ENCODE measurements at places on chromosomes 12 and 14.

- no peak for DNase-seq
These were observed 170.0 kb upstream of the SLC16A7 start for GRCh38 chr12:59425798-59426197.

GRCh38 chr12:53601296-53601847 lies 24.8 kb downstream of the ATF7 start:
- no peak for DNase-seq

DNA sequence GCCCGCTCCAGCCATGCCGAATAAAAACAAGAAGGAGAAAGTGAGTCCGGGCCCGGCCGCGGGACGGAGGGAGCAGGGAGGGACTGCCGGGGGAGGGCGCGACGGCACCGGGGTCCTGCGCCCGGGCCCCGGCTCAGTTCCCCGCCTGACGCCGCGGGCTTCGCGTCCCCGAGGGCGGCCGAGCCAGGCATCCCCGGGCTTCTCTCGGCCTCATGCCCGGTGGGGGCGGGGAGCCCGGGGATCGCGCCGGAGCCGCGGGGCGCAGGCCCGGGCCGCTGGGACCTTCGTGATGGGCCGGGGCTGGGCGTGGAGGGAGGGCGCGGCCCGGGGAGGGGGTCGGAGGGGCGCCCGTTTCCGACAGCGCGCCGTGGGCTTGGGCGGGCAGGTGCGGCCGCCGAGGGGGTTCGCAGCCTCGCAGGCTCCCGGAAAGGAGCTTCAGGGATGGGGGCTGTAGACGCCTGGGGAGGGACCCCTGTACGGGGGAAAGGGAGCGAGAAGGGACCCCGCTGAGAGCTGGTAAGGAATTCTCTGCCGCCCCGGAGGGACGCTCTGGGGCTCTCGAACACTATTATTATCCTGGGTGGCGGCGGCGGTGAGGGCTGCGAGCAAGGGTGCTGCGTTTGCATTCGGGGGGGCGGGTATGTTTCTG lies 496 bp downstream of the PPP2R5C start:
- DNase-seq: no peak

DNA sequence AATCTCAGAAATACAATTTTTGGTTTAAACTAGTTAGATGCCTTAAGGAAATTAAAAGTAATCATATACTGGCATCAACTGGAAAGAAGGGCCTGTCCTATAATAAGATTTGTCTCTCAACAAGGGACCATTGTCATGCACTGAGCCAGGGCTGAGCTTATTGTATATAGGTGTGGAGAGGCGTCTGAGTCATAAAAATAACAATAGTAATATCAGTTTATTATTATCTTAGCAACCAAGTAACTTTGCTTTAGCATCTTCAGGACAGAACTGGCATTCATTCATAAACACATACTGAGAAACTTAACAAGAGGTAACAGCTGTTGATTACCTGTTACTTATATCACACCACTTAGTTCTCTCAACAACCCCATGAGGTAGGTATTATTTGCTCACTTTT lies 7.1 kb downstream of the KRT75 start:
- DNase-seq: no peak

GRCh38 chr12:7948589-7949260 lies 12.7 kb upstream of the SLC2A3 start:
- DNase-seq: no peak

GRCh38 chr14:99256483-99256874 lies 15.5 kb downstream of the BCL11B start:
- DNase-seq: no peak

DNA sequence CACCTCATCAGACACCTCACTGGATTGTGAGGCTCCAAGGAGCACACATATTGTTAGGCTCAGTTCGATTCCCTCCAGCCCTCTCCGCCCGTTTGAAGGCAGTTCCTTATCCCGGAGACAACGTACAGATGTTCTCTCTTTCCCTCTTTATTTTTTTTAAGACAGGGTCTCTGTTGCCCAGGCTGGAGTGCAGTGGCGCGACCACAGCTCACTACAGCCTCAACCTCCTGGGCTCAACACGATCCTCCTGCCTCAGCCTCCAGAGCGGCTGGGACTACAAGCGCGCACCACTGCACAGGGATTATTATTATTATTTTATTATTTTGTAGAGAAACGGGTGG lies 718 bp upstream of the TROAP start:
- DNase-seq: no peak

DNA sequence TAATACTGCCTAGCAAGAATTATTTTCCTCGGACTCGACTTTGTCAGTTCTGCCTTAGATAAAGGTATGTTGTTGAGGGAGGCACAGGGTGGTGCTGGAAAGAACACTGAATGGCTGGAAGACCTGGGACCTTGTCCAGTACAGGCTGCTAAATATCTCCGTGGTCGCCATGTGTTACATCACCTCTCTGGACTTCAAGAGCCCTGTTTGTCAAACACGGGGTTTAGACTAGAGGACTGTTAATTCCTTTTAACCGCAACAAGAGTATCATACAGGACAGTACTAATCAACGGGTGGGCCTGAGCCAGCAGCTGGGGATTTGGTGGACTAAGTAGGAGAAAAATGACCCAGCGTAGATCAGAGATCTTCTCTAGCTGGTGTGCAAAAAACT lies 476.3 kb downstream of the LRIG3 start:
- DNase-seq: no peak

GRCh38 chr12:49147384-49147783 lies 16.2 kb upstream of the TUBA1B start:
- no peak for DNase-seq

- DNase-seq: no peak
These were observed 36.8 kb upstream of the TMPO start for GRCh38 chr12:98478606-98479005.

DNA sequence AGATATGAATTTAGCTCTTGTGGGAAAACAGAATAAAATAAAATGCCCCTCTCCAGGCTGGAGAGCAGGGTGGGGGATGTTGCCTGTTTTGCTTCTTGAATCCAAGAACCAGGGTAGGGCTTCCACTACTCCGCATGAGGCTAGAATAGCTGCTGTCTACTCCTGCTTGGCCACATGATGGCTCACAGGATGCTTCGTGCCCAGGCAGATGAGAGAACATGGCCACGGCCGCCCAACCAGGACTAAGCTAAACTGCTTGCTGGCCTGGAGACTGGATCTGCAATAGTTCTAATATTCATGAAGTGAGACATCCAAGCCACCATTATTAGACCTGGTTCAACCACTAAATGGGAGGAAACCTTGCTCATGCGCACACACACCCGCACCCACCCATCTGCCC lies 122.2 kb upstream of the METAP2 start:
- no peak for DNase-seq

GRCh38 chr14:68284333-68284732 lies 464.8 kb downstream of the RAD51B start:
- no peak for DNase-seq

GRCh38 chr12:70091021-70091521 lies 152.2 kb upstream of the CNOT2 start:
- no peak for DNase-seq

GRCh38 chr12:79983986-79984620 lies 49.2 kb upstream of the PPP1R12A start:
- DNase-seq: no peak

GRCh38 chr12:78210894-78211302 lies 380.2 kb downstream of the NAV3 start:
- no peak for DNase-seq

- no peak for DNase-seq
These were observed 316.2 kb downstream of the NPAS3 start for GRCh38 chr14:33254861-33255395.

DNA sequence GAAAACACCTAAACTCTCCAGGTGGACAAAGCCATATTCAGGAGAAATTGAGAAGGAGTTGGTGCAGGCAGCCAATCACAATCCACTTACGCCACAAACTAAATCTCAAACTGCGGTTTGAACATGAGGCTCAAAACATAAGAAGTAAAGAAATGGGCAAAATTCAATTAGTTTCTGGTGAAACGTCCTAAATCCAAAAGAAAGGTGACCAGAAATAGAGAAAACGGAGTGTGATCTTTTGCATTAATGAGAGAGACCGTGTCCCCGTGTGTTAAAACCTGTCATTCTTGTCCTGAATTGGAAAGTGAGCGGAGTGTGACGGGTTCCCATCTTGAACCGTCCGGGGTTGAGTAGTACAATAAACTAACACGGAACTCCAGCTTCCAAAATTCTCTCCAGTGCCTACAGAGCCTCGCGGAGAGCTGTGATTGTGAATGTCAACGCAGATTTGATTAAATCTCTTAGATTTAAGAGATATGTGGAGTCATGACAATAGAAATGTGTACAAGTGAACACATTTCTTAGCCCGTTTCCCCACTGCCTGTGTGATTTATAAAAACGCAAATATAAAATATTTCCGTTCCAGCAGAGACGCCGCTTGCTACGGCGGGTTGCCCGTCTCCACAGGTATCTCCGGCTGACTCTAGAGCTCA lies 595 bp upstream of the METAP2 start:
- no peak for DNase-seq

DNA sequence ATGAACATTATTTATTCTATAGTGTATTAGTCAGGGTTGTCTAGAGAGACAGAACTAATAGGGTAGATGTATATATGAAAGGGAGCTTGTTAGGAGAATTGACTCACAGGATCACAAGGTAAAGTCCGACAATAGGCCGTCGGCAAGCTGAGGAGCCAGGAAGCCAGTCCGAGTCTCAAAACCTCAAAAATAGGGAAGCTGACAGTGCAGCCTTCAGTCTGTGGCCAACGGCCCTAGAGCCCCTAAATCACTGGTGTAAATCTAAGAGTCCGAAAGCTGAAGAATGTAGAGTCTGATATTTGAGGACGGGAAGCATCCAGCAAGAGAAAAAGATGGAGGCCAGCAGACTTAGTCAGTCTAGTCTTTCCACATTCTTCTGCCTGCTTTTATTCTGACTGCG lies 912.2 kb downstream of the FLRT2 start:
- no peak for DNase-seq

- no peak for DNase-seq
These were observed 475.8 kb downstream of the RAD51B start for GRCh38 chr14:68295316-68295816.

DNA sequence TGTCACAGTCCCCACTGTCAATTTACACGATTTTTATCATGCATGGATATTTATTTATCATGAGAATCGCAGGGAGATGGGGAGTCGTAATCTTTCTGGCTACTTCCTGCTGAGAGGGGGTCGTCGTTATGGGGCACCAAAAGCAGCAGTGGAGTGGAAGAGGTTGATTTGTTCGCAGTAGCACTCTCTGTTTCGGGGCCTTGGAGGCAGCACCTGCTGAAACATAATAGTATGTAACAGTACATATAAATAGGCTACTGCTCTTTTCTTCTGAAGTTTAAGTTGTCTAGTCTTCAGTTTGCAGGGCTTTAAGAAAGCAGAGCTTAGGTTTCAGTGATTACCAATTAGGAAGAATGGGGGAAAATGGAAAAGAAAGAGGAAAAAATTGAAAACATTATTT lies 3.8 kb downstream of the SOAT2 start:
- no peak for DNase-seq

DNA sequence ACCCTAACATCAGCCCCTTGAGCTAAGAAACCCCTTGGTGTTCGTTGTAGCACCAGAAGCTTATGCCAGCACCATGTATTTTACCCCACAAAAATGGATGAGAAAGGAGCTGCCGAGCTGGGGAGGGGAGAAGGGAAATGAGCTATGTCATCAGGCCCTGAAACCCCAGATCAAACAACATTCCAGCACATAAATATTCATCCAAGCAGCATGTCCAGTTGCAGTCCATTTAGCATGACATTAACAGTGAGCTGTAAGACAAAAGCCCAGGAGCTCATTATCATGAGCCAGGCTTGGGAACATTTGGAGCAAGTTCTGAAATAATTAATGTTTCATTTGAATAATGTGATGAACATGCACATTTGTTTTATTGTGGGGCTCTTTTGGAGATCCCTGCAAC lies 630.1 kb upstream of the TMEM132C start:
- DNase-seq: no peak

- DNase-seq: no peak
These were observed 929 bp upstream of the UBE2N start for GRCh38 chr12:93442411-93443340.

DNA sequence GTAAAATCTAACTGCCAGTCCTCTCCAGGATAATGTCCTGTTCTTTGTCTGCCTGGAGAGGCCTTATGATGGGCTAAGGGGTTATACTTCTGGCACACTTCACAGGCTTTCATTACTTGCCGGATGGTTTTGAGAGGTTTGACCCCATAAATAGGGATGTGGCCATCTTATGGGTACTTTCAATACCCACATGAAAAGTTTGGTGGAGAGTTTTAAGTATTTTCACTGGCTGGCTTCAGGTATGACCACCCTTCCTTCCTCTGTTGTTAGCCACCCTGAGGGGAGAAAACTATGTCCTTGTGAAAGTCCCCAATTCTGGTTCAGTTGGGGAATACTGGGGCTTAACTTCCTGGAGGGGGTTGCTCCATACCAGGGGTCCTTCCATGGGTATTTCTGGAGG lies 54.8 kb downstream of the ASCL4 start:
- DNase-seq: no peak

DNA sequence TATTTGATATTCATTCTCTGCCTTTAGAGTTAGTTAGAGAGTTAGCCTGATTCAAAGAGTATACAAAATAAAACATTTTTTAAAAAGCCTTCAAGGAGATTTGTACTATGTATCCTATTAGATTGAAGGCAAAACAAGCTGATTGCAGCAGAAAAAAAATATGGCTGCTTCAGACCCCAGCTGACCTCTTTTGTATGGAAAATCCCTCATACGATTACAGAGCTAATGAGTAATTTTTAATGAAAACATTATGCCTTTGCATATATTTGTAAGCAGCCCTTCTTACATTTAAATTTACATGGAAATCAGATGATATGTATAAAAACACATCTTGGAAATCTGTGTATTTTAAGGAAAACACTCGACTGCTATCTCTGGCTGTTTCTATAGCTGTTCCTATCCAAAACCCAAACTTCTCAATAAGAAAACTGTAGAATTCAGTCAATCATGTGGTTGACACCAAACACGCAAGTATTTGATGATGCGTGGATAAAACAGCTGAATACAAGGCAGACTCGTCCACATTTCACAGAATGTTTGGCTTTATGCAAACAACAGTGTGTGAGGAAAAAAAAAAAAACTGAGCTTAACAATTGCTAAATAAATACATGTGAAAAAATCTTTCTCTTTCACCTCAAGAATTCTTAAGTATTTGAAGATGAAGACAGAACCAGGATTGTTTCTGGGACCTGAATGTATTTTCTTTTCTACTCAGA lies 275.3 kb downstream of the EGLN3 start:
- no peak for DNase-seq

- no peak for DNase-seq
These were observed 419.8 kb downstream of the RGS6 start for GRCh38 chr14:72352012-72352411.

All from thoracic aorta (tissue), 2 donors.